ENCODE measurements at places on chromosomes 16 and 17.
A peak's percentile ranks its signal among the peaks of the same experiment; 100 is the strongest.

DNA sequence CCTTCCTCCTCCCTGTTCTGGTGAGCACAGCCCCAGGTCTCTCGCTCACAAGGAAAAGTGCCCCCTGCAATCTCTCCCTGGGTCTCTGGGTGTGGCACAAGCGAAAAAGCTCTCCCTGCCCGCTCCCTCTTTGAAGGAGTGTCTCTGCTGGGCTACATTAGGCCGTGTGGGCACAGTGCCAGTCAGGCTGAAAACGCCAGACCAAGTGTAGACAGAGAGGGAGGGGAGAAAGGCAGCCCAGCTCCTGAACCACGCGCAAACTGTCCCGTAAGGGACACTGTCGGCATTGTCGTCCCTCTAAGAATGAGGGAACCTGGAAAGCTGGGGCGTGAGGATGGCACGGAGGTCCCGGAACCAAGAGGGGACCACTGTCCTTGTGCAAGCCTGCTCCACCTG is 3.9 kb downstream of the SMIM5 start:
- no peak overlapping the region for H3K27ac ChIP-seq
- peaks cover 8% of the 10 kb centered on the region for H3K4me1 ChIP-seq
- peak; percentile 31 for DNase-seq
- no peaks in the 10 kb centered on the region for H3K27me3 ChIP-seq

- H3K36me3 ChIP-seq = no peaks in the 10 kb centered on the region
- no peak overlapping the region for H3K4me3 ChIP-seq
These were observed 412.8 kb downstream of the KIF2B start for GRCh38 chr17:54235571-54235970.

GRCh38 chr16:85435700-85436099 is 177.4 kb upstream of the GSE1 start:
- no peaks in the 10 kb centered on the region for H3K27me3 ChIP-seq
- no peaks in the 10 kb centered on the region for H3K36me3 ChIP-seq
- peaks cover 21% of the 10 kb centered on the region for H3K4me1 ChIP-seq

DNA sequence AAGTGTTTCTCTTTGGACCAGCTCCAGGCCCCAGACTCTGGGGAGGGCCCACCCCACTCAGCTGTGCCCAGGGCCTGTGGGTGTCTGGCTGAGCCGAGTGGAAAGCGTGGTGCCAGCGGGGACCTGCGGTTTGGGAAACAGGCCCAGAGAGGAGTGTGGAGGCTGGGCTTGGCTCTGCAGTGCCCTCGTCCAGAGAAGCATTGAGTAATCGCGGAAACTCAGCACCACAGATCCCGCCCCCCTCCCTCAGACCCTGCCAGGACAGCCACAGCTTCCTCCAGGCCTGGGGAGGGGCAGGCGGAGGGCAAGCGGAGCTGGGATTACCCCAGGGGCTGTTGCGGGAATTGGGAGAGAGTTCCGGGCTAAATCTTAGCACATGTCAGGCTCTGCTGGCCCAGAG is 14.6 kb upstream of the PITPNA start:
- no peaks in the 10 kb centered on the region for H3K27me3 ChIP-seq
- peak; percentile 85 for DNase-seq
- H3K27ac ChIP-seq = peak overlapping the region; percentile 93

- no peaks in the 10 kb centered on the region for H3K27me3 ChIP-seq
- H3K4me1 ChIP-seq = peaks cover 11% of the 10 kb centered on the region
- no peak overlapping the region for H3K27ac ChIP-seq
- H3K36me3 ChIP-seq = no peaks in the 10 kb centered on the region
- peak overlapping the region; percentile 81 for H3K4me3 ChIP-seq
These were observed 1.1 kb downstream of the METTL16 start for GRCh38 chr17:2510559-2510958.

DNA sequence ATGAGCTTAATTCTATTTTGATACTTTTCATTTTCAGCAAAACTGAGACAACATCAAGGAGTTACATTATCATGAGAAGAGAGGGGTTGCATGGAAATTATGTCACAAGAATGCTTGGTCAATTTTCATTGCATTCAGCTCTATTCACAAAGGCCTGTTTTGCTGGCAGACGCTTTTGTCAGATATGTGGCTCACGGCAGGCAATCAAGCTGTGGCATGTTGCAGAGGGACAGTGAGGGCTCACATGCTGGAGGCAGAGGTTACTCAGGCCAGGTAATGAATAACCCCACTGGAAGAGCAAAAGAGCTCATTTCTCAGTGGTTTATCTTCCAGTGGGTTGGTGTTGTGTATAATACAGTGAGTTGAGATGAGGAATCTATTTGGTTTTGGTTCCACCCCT is 98.7 kb upstream of the RBFOX1 start:
- H3K4me1 ChIP-seq = no peaks in the 10 kb centered on the region
- no peaks in the 10 kb centered on the region for H3K36me3 ChIP-seq
- H3K4me3 ChIP-seq = no peak overlapping the region
- H3K27ac ChIP-seq = no peak overlapping the region
- no peak for DNase-seq

GRCh38 chr16:89183463-89183862 is 11.9 kb downstream of the CDH15 start:
- no peak overlapping the region for H3K27ac ChIP-seq
- no peak for DNase-seq
- H3K27me3 ChIP-seq = no peaks in the 10 kb centered on the region
- H3K4me1 ChIP-seq = no peaks in the 10 kb centered on the region

DNA sequence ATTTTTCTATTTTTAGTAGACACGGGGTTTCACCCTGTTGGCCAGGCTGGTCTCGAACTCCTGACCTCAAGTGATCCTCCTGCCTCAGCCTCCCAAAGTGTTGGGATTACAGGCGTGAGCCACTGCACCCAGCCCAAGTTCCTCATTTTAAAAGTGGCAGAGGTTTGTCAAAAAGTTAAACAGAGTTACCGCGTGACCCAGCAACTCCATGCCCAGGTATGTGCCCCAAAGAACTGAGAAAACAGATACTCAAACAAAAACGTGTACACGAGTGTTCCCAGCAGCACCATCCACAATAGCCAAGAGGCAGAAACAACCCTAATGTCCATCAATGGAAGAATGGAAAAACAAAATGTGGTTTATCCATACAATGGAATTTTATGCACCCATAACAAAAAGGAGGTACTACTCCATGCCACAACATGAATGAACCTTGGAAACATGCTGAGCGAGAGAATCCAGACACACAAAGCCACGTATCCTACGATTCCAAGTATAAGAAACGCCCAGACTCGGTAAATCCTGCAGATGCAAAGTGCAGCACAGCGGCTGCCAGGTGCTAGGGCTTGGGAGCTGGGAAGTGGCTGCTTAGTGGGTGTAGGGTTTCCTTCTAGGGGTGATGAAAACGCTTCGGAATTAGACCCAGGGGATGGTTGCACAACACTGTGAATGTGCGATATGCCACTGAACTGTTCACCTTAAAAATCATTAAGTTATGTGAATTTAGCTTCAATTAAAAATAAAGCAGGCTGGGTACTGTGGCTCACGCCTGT is 24.8 kb downstream of the ADCY9 start:
- H3K4me3 ChIP-seq = no peak overlapping the region
- H3K27me3 ChIP-seq = no peaks in the 10 kb centered on the region
- no peak for DNase-seq

GRCh38 chr16:883340-883739 is 82.8 kb upstream of the GNG13 start:
- H3K27ac ChIP-seq = no peak overlapping the region
- H3K4me1 ChIP-seq = no peaks in the 10 kb centered on the region
- no peaks in the 10 kb centered on the region for H3K27me3 ChIP-seq
- H3K36me3 ChIP-seq = no peaks in the 10 kb centered on the region
- DNase-seq = no peak
- H3K4me3 ChIP-seq = no peak overlapping the region

GRCh38 chr17:80316927-80317705 is 56.5 kb downstream of the RNF213 start:
- DNase-seq = no peak
- H3K27me3 ChIP-seq = no peaks in the 10 kb centered on the region
- H3K4me1 ChIP-seq = peaks cover 3% of the 10 kb centered on the region
- no peaks in the 10 kb centered on the region for H3K36me3 ChIP-seq

- no peak overlapping the region for H3K27ac ChIP-seq
- no peak overlapping the region for H3K4me3 ChIP-seq
- no peaks in the 10 kb centered on the region for H3K27me3 ChIP-seq
- no peaks in the 10 kb centered on the region for H3K4me1 ChIP-seq
- DNase-seq = no peak
These were observed 72.0 kb upstream of the TOX3 start for GRCh38 chr16:52618753-52619497.

- no peak overlapping the region for H3K27ac ChIP-seq
- DNase-seq = no peak
- no peaks in the 10 kb centered on the region for H3K4me1 ChIP-seq
- H3K36me3 ChIP-seq = no peaks in the 10 kb centered on the region
- H3K4me3 ChIP-seq = no peak overlapping the region
These were observed 27.8 kb upstream of the TVP23A start for GRCh38 chr16:10846213-10846998.
